ENCODE measurements at places on chromosomes 16 and 17.

- peak overlapping the region; percentile 48 for H3K4me3 ChIP-seq
- no peaks in the 10 kb centered on the region for H3K4me1 ChIP-seq
Observed at GRCh38 chr17:82228278-82228841, 482 bp upstream of the SLC16A3 start.

DNA sequence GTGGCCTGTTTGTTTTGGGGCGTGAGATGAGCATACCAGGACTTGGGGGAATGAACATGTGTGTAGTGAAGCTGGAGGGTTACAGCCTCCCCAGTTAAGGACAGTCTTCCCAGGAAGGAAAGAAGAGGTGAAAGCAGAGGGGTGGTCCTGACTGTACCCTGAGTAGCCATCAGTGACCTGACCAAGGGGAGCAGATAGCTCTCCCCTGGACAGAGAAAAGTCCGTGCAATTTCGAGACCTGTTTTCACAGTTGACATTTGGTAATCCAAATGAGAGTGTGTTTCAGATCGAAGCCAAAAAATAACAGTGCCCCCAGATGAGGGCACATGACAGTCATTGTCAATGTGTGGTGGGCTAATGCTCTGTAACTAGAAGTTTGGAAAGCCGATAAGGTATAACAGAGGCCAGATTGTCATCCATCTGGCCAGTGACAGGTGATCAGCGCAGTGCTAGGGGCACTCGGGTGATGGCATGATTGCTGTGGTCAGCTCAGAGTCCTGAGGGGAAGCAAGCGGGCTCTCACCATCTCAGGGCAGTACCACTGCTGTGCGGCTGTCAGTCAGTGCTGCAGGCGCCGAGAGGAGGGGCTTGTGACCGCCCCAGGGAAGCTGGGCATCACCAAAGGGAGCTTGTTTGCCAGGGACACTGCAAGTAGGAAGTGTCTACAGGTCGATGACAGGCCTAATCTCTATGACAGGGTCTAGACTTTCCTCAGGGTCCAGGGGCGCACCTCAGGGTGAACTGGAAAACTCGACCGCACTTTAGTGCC is 1.1 kb upstream of the NME2 start:
- no peak for DNase-seq
- H3K27me3 ChIP-seq = no peaks in the 10 kb centered on the region
- H3K4me1 ChIP-seq = no peaks in the 10 kb centered on the region
- peak overlapping the region; percentile 85 for H3K4me3 ChIP-seq

- no peak overlapping the region for H3K4me3 ChIP-seq
- H3K27me3 ChIP-seq = no peaks in the 10 kb centered on the region
- no peak overlapping the region for H3K27ac ChIP-seq
- H3K36me3 ChIP-seq = no peaks in the 10 kb centered on the region
- DNase-seq = no peak
Observed at GRCh38 chr16:49631187-49632041, 224.5 kb downstream of the ZNF423 start.

DNA sequence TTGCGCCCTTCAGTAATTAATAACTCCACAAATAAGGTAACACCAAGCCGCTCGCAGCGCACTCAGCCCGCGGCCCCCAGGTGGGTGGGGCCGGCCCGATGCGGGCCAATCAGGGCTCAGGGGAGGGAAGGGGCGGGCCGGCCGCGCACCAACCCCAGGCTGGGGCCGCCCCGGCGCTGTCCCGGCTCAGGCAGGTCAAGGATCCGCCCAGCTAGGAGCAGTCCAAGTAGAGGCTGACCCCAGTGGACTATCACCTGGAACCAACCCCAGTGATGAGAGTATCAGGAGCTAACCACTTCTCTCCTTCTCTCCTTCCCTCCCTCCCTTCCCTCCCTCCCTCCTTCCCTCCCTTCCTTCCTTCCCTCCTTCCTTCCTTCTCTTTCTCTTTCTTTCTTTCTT is 110.8 kb downstream of the C16orf78 start:
- no peaks in the 10 kb centered on the region for H3K27me3 ChIP-seq
- DNase-seq = peak; percentile 27
- H3K27ac ChIP-seq = no peak overlapping the region
- no peaks in the 10 kb centered on the region for H3K36me3 ChIP-seq

DNA sequence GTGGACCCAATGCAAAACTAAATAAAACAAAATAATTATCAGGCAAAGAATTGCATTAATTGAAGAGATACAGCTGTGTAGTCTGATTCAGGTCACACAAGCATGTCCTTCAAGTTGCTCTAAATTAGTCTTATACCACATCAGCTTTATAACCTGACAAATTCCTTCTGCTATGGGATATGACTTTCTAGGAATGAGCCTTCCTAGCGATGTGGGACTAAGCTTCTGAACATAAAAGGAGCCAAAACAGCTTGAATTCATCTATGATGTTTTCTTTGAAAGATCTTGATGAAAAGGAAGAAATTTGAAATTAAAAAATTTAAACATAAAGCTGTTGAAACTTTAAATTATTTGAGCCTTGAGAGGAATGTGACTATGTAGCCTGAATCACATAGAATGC is 1409.1 kb downstream of the CDH11 start:
- no peaks in the 10 kb centered on the region for H3K4me1 ChIP-seq
- H3K36me3 ChIP-seq = no peaks in the 10 kb centered on the region
- no peak for DNase-seq
- no peak overlapping the region for H3K27ac ChIP-seq

DNA sequence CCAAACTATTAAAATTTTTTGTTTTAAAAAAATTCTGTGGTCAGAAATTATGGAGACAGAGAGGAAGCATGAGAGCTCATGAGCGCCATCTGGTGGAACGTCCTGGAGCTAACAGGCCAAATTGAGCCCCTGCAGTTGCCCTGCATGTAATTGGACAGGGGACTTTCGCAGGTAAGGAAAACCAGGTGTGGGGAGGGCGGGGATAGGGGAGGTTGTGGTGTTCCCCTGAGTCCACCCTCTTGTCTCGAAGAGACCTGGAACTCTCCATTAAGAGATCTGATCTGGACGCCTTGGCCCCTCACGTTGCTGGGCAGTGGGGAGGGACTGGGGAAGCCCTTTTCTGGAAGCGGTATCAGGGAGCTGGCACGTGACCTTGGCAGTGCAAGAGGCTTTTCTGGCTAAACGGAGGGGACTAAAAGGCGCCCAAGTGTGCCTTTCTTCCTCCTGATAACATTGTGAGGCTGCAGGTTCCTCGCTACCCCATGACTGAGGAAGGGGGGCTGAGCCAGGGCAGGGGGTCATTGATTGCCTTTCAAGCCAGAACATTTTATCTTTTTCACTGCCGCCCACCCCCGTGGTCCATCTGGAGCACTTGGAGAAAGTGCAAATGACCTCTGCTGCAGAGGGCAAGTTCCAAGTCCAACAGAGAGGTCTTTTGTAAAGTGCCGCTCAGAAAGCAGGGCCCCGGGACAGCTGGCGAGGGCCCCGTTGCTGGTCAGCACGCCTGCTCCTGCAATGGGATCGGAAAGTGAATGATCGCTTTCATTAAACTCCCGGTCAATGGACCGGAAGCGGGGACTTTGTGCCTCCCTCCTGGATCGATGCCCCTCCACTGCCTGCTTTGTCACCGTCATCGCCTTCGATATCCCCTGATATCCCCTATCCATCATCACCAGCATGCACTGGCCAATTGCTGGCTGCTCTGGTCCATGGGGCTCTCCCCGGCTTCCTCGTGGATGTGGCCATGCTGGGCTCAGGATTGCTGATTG is 18.4 kb downstream of the PDILT start:
- H3K36me3 ChIP-seq = no peaks in the 10 kb centered on the region
- no peak overlapping the region for H3K27ac ChIP-seq
- no peaks in the 10 kb centered on the region for H3K4me1 ChIP-seq
- no peaks in the 10 kb centered on the region for H3K27me3 ChIP-seq
- DNase-seq = peak; percentile 55
- H3K4me3 ChIP-seq = no peak overlapping the region

DNA sequence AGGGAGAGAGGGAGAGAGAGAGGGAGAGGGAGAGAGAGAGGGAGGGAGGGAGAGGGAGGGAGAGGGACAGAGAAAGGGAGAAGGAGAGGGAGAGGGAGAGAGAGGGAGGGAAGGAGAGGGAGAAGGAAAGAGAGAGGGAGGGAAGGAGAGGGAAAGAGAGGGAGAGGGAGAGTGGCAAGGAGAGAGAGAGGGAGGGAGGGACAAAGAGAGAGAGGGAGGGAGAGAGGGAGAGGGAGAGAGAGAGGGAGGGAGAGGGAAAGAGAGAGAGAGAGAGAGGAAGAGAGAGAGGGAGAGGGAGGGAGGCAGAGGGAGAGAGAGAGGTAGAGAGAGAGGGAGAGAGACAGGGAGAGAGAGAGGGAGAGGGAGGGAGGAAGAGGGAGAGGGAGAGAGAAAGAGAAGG is 73.5 kb downstream of the AXIN2 start:
- H3K4me1 ChIP-seq = no peaks in the 10 kb centered on the region
- no peak for DNase-seq
- H3K27ac ChIP-seq = no peak overlapping the region
- H3K27me3 ChIP-seq = no peaks in the 10 kb centered on the region
- H3K36me3 ChIP-seq = no peaks in the 10 kb centered on the region

GRCh38 chr17:47719411-47720152 is 13.5 kb upstream of the TBX21 start:
- H3K27ac ChIP-seq = no peak overlapping the region
- no peaks in the 10 kb centered on the region for H3K36me3 ChIP-seq
- H3K4me1 ChIP-seq = no peaks in the 10 kb centered on the region
- H3K4me3 ChIP-seq = no peak overlapping the region

- H3K27ac ChIP-seq = no peak overlapping the region
- H3K4me3 ChIP-seq = no peak overlapping the region
- H3K27me3 ChIP-seq = no peaks in the 10 kb centered on the region
- DNase-seq = no peak
Observed at GRCh38 chr17:62791767-62792446, 16.2 kb downstream of the MARCHF10 start.

GRCh38 chr16:11615748-11616447 is 29.2 kb upstream of the LITAF start:
- no peaks in the 10 kb centered on the region for H3K36me3 ChIP-seq
- no peaks in the 10 kb centered on the region for H3K27me3 ChIP-seq
- peak overlapping the region; percentile 52 for H3K27ac ChIP-seq
- DNase-seq = peak; percentile 73
- H3K4me1 ChIP-seq = peaks cover 41% of the 10 kb centered on the region

DNA sequence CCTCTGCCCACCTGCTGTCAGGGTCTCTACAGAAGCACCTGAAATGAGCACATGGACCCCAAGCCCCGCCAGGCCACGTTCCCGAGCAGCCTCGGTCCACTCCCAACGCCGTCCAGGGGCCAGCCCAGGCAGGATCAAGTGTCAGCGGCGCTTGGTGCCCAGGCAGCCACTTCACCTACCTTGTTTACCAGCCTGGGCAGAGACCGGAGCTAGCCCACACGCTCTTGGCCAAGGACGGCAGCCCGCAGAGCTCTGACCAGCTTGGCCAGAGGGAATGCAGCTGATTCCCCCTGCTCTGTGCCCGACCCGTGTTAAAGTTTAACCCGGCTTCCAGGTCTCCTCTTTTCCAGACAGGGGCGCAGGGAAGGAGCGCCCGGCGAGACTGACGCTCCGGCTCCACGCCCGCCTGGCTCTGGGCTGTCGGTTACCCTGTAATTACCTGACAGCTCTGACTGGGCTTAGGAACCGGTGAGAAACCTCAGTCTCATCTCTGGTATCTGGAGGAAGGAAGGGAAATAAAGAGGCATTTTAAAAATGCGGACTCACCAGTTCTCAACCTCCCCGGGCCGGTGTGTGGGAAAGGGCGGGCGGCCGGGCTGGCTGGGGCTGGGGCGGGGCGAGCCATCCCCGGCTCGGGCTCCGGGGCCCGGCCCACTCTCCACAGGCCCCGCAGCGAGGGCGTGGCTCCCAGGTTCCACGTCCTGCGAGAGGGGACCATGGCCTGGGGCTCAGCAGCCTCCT is 4.6 kb downstream of the KIFC3 start:
- H3K36me3 ChIP-seq = no peaks in the 10 kb centered on the region
- DNase-seq = peak; percentile 74
- peak overlapping the region; percentile 52 for H3K4me3 ChIP-seq
- no peaks in the 10 kb centered on the region for H3K27me3 ChIP-seq

GRCh38 chr17:44014133-44014436 is 678 bp downstream of the TMEM101 start:
- H3K27ac ChIP-seq = no peak overlapping the region
- no peaks in the 10 kb centered on the region for H3K36me3 ChIP-seq
- H3K4me3 ChIP-seq = peak overlapping the region; percentile 61
- no peak for DNase-seq
- peaks cover 2% of the 10 kb centered on the region for H3K4me1 ChIP-seq

- H3K27me3 ChIP-seq = no peaks in the 10 kb centered on the region
- H3K36me3 ChIP-seq = no peaks in the 10 kb centered on the region
Observed at GRCh38 chr16:81505011-81505661, 60.5 kb downstream of the CMIP start.

DNA sequence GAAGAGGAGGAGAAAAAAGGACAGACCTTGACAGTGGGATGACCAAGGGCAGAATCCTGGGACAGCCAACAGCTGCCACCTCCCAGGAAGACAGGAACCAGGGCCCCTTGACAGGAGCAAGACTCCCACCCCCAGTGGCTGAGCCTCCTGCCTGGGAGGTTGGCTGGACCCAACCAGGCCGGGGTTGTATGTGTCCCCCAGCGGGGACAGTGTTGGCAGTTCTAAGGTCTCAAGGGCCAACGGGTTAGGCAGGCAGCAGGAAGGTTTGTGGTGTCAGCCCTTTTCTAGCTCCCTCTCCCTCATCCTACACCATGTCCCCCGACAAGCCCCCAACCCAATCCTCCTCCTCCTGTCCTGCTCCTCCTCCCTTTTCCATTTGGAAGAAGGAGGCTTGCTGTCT is 126.2 kb downstream of the MRM1 start:
- H3K36me3 ChIP-seq = no peaks in the 10 kb centered on the region
- DNase-seq = no peak
- no peak overlapping the region for H3K4me3 ChIP-seq
- peaks cover 3% of the 10 kb centered on the region for H3K4me1 ChIP-seq

DNA sequence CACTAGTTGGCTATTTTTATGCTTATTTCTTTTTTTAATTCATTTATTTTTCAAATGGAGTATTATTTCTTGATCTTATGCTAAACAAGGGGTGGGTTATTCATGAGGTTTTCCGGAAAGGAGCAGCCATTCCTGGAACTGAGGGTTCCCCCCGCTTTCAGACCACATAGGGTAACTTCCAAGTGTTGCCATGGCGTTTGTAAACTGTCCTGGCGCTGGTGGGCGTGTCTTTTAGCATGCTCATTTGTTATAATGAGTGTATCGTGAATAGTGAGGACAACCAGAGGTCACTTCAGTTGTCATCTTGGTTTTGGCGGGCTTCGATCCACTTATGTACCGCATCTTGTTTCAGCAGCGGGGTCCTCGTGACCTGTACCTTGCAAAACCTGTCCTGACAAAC is 29.6 kb upstream of the ASGR2 start:
- H3K4me1 ChIP-seq = no peaks in the 10 kb centered on the region
- no peaks in the 10 kb centered on the region for H3K36me3 ChIP-seq
- H3K27me3 ChIP-seq = no peaks in the 10 kb centered on the region
- DNase-seq = no peak
